NCI-H510A treated with DMSO at 0.1 percent for 48 hours (cell line): ENCODE measurements at places on chromosomes 16 and 17.

DNA sequence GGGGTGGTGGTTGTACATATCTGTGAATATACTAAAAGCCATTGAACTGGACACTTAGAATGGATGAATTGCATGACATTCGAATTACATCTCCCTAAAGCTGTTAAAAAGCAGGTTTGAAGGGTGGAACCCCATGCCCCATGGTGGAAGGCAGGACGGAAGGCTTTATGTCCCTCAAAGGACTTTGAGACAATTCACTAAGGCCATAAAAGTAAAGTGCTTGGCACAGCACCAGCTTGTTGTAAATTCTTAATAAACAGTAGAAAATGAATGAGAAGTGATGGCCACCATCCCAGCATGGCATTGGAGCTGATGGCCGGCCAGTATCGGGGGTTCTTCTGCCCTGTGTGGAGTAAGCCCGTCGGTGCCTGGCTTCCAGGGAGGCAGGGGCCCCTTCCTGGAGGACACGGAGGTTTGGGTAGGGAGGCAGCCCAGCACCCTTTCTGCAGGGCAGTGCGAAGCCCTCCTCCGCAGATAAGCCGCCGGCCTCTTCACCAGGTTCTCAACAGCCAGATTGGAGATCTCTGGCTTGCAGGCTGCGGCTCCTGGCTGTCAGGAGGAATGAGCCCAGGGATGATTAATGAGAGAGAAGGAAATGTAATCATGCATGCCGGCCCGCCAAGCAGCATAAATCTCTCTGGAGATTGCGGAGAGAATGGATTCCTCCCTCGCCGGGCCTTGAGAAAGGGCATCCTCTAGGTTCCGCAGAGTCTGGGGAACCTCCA lies 346.9 kb downstream of the FOXL1 start:
- DNase-seq, result no peak

DNA sequence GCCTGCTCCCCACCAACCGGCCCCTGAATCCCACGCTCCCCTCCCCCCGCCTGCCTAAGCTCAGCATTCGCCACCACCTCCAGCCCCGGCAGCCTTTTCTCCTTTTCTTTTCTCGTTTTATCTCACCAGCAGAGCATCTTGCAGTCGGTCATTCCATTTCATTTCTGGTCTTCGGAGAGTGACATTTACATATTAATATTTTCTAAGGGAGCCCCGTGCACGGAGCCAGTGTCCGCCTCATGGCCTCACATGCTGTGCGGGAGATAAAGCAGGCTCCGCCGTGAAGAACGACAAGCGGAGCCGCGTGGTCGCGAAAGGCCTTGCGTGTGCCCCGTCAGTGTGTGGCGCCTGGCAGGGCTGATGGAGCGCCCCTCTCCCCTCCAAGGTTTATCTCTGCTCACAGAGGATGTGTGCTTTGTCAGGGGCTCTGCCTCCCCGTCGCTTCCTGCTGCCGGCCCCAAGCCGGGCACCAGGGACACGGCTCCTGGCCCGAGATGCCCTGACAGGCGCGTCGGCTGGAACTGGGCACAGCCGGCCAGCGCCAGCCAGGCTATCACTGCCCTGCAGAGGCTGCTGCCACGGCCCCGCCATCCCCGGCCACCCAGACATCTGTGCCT lies 95.5 kb upstream of the GSE1 start:
- DNase-seq, result no peak

- no peak for DNase-seq
These were observed 589 bp downstream of the PEMT start for GRCh38 chr17:17590883-17591354.

DNA sequence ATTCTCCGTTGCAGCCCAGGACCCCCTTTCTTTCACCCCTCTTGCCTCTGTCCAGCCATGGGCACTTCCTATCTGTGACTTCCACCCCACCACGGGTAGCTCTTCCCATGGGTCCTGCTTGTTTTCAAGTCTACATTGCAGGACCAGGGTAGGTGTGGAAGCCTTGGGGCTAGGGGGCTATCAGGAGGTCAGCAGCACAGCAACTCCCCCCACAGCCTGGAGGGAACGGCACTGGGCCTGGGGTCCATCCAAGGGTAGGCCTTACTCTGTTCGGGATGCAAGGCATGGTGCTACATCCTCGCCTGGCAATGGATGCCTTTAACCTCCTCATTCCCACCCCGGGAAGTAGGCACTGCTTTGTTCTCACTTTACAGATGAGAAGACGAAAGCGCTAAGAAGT lies 109.3 kb downstream of the IRX5 start:
- no peak for DNase-seq

DNA sequence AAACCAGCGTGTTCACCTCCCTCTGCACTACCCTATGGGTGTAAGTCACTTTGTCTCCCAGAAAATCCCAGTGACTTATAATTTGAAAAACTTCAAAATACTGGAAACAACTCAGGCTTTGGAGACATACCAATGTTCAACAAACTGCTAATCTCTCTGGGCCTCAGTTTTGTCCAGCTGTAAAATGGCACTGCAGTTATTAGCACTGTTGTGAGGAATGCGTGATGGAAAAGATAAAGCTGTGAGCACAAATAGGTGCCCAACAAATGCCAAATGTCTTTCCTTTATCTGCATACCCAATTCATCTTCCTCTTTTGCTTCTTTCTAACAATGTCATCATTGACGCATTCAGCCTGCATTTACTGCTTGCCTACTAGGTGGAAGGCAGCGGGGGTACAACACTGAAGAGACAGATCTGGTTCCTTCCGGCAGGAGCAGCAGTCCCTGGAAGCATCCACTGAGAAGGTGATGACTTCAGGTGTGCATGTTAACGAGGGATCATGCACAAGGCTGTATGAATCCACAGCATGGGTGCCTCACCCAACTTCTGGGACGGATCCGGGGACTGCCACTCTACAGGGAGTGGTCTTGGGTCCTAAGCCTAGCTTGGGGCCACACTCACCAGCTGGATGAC lies 63.4 kb downstream of the CYTH1 start:
- peak; percentile 32 for DNase-seq

DNA sequence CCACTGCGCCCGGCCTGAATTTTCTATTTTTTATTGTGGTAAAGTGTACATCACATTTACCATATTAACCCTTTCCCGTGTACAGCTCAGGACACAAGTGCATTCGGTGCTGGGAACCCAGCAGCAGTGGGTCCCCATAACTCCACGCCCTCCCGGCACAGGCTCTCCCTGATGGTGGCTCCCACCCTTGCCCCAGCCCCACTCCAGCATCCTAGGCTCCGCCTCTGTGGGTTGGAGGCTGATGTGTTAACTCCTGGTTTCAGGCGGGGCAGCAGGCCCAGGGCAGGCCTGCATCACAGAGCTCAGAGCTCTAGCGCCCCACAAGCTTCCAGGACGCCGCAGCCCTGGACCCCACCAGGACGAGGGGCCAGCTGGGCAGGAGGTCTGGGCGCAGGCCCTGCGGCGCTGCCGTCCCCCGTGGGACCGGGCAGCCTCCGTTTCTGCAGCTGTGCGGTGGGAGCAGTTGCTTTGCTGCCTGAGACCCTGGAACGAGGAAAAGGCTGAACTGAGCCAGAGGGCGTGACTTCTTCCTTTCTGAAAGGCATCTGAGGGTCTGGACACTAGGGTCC lies 19.6 kb downstream of the ZFPM1 start:
- DNase-seq, result no peak

GRCh38 chr16:51343411-51343810 lies 192.3 kb upstream of the SALL1 start:
- DNase-seq, result no peak

DNA sequence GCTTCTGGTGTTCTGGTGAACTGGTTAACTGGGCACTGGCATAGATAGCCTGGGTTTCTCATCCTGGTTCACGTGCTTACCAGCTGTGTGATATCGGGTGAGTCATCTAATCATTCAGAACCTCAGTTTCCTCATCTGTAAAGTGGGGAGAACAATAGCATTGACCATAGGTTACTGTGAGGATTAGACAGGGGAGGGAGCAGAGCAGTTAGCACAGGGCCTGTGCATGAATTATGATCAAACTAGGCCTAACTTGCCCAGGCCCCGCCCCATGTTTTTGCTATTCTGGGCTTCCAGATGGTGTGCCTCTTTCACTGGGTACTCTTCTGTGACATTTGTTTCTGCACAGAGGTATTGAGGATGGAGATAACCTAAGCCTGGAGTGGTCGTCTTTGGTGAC lies 4.6 kb upstream of the KLHL36 start:
- DNase-seq, result peak; percentile 57

DNA sequence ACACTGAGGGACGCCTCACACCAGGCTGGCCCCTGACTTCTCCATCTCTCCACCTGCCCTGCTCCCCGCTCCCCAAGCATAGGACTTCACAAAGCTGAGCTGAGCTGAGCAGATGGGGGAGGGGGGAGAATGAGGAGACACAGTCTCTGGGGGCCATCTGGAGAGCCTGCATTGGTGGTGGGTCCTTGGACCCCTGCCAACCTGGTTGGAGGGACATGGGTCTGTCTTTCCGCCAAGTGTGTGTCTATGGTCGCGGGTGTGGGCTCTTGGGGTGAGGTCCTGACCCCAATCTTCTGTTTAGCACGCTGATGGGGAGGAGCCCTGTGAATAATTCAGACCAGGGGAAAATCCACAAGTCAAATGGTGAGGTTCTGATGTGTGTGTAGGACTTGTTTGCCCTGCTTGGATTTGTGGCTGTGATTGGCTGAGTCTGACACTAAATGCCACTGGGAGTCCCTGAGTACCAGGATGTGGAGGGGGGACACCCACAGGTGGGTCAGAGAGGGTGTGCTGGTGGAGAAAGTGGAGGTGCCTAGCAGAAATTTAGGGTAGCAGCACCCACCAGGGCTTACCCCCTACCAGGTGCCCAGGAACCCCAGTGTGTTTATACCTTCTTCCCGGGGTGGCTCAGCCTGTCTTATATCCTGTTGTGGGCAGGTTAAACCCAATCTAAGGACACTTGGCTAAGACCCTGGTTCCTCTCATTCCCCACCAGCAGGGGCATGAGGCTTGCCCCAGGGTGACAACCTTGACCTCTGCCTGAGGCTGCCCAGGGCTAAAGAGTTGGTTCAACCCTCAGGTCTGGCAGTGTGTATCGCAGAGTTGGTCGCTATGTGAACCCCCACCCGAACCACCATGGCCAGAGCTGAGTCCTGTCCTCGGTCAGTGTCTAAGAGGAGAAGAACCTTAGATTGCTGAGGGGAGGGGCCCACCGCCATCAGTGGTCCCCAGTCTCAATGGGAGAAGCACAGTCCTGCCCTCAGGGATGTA lies 2.1 kb downstream of the FMNL1 start:
- DNase-seq, result no peak

GRCh38 chr16:75343286-75343685 lies 90.0 kb downstream of the CFDP1 start:
- no peak for DNase-seq
